ENCODE measurements at places on chromosomes 2 and 18.
A peak's percentile ranks its signal among the peaks of the same experiment; 100 is the strongest.

GRCh38 chr18:63590373-63590772, 3.2 kb downstream of the SERPINB13 start:
- DNase-seq: no peak

DNA sequence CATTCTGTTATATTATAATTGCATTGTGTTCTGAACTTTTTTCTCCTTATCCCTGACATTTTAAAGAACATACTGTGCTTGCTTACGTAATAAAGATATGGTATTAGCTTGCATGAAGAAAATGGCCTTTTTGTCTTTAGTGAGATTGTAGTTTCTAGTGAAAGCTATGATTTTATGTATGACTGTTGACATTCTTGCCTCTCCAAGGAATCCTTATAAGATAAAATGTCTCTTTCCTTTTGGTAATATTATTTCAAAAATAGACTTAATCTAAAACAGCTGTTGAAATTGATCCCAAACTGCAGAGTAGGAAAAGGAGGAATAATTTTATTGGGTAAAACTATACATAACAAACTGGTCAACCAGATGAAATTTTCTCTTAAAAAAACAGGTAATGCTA, 40.8 kb upstream of the CCDC102B start:
- no peak for DNase-seq

- no peak for DNase-seq
These were observed 158.3 kb upstream of the CAVIN2 start for GRCh38 chr2:192005211-192005610.

- no peak for DNase-seq
These were observed 123.1 kb upstream of the ARL4C start for GRCh38 chr2:234620018-234620417.

DNA sequence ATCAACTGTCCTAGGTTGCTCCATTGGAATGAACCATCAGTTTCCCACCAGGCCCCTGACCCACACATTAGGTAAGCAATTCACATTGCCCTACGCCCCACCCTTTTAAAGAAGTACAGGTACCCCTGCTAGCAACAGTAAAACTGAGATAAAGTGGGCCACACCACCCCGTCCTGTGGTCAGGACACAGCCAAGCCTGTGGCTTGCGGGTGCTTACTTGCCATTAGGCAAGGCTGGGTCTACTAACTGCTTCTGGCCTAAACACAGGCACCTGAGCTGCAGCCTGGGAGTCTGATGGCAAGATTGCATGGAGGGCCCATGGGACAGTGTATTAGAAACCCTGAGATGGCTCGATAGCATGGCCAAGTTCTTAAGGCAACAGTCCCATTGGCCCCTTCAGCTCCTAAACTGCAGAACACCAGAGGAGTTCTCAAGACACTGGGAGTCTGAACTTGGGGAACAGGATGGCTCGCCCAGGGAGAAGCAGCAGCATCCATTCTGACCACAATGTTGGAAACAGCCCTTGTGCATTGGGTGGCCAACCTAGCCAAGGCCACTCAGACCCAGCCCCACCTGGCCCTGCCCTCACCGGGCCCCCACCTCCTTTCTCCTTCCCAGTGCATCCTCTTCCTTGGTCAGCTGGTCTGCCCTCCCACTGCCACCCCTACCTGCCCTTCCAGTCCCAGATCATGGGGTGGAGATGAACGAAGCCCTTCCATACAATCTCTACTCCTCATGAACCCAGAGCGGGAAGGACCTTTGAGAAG, 177.1 kb downstream of the TNS1 start:
- no peak for DNase-seq

GRCh38 chr18:9494778-9495331, 19.5 kb downstream of the RALBP1 start:
- DNase-seq: no peak

GRCh38 chr2:192148620-192149321, 46.0 kb downstream of the TMEFF2 start:
- DNase-seq: no peak

- no peak for DNase-seq
These were observed 30.3 kb downstream of the ZNF532 start for GRCh38 chr18:58894930-58895329.

- no peak for DNase-seq
These were observed 9.8 kb upstream of the INO80D start for GRCh38 chr2:206095536-206096332.

GRCh38 chr2:25981596-25982272, 563 bp downstream of the KIF3C start:
- no peak for DNase-seq

DNA sequence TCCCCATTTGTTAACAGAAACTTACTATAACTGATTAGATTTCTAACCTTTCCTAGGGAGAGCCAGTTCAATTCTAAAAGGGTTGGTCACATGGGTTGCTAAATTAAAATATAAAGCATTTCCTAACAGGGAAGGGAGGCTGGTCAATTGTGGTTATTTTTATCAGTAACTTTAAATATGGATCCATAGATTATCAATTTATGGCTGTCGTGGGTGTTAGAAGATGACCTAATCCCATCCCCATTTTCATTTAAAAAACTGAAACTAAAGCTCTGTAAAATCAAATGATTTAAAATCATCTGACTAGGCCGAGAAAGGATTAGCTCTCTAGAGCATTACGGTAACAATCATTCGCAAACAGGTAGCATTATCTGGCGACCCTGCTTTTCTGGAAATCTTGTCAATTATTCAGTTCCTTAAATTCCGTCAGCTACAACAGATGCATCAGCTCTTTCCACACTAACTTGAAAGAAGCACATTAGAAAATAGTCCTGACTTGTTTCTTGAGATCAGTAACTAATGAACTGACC, 953 bp upstream of the HNRNPA3 start:
- DNase-seq: no peak

- no peak for DNase-seq
These were observed 63.1 kb upstream of the MCFD2 start for GRCh38 chr2:46978723-46979122.

DNA sequence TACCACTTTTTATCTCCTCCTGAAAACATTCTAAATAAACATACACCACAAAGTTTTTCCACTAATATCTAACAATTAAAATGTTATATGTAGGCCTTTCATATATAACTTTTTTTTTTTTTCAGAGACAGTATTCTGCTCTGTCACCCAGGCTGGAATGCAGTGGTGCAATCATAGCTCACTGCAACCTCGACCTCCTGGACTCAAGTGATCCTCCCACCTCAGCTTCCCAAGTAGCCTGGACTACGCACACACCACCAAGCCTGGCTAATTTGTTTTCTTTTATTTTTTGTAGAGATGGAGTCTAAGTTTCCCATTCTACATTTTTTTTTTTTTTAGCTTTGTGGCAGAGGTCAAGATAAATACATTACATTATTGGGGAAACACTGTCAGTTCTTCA, 1612.6 kb upstream of the NXPH2 start:
- no peak for DNase-seq

- no peak for DNase-seq
These were observed 26.9 kb downstream of the ACADL start for GRCh38 chr2:210198326-210198725.

- DNase-seq: no peak
These were observed 113.7 kb upstream of the CREB1 start for GRCh38 chr2:207416111-207416510.

GRCh38 chr2:12402440-12403139, 314.1 kb upstream of the TRIB2 start:
- no peak for DNase-seq

GRCh38 chr2:241974096-241974495, 104.6 kb downstream of the RTP5 start:
- no peak for DNase-seq

- no peak for DNase-seq
These were observed 41.1 kb downstream of the LIMS1 start for GRCh38 chr2:108575132-108575966.

DNA sequence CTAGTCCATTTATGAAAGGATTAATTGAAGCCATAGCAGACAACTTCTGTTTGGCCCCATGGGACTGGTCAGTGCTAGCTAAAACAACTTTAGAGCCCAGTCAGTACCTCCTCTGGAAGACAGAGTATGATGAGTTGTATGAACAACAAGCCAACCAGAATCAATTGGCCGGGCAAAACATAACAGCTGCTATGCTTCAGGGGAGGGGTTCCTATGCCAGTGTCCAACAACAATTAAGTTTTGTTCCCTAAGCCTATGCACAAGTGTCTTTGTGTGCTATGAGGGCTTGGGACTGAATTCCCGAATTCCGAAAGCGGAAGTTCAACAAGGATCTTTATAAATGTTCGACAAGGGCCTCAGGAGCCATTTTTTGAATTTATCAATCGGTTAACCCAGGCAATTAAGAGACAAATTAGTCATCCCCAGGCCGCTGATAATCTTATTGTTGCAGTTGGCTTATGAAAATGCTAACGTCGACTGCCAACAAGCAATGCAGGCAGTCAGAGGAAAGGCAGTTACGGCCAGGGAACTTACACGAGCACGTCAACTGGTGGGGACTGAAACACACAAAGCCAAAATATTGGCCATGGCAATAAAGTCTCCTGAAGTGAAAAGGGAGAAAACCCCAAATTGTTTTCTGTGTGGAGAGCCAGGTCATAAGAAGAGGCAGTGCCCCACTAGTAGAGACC, 57.9 kb downstream of the ZNF638 start:
- no peak for DNase-seq

DNA sequence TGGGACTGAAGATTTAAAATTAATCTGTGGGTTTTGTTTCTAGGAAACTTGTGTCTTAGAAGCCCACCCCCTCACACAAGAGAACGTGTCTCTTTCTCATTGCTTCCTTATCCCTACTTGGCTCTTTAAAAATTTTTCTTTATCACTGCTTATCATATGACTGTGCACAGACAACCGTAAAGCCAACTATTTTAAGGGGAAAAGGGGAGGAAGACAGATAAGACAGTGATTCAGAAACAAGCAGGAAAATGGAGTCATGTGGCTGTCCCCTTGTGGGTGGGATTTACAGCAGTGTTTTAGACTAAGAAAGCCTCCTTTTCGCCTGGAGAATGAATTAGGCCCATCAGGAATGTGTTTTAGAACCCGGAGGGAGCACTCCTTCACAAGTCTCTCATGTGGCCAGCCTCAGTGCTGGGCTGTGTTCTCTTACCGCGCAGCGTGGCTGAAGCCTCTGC, 17.6 kb downstream of the PRKCE start:
- DNase-seq: no peak

DNA sequence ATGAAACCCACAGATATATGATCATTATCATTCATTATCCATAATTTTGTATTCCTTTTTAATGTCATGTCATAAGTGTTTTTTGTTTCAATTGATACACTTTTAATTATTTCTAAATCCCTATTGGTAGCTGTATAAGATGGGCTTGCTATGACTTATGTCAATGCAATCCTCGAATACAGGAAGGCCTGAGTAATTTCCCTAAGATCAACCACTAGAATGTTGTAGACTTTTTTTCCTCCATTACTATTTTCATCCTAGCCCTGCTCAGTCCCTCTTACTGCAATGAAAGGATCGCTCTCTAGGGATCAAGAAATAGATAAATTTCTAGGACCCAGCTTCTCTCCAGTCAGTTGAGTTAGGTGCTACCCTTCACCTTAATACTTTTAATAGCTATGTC, 186.3 kb downstream of the KCNE4 start:
- DNase-seq: no peak

DNA sequence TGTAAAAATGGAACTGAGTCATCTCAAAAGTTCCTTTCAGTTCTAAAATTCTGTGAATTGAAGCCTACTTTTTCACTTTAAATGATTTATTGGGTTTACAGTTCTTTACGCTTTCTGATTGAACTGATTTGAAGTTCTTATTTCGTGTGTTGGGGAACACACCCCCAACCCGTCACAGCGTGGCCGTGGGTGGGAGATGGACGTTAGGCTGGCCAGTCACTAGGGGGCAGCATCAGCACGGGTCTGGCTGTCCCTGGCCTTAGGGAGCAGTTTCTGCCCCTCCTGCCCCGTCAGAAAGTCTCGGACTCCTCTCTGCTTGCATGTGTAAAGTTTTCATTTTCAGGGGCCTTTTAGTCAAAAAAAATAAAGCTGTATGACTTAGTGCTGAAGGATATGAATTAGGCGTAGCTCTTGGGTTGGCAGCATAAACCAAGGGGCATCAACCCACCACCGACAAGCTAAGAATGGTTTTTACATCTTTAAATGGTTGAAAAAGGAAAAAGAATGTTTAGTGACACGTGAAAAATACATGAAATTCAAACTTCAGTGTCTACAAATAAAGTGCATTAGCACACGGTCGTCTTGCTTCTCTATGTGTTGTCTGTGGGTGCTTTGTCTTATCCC, 63.4 kb downstream of the ZCCHC2 start:
- DNase-seq: peak; percentile 37

DNA sequence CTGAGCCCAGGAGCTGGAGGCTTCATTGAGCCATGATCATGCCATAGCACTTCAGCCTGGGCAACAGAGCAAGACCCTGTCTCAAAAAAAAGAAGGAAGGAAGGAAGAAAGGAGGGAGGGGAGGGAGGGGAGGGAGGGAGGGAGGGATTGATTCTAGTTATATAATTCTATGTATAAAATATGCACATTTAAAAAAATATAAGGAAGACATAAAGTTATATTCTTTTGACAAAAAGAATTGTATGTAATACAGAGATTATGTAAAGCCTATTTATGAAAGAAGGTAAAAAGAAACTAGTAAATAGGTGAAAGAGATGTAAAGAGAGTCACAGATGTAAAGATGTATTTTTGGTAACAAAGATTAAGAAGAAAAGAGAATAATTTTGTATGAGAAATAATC, 17.6 kb downstream of the TMSB10 start:
- DNase-seq: no peak

DNA sequence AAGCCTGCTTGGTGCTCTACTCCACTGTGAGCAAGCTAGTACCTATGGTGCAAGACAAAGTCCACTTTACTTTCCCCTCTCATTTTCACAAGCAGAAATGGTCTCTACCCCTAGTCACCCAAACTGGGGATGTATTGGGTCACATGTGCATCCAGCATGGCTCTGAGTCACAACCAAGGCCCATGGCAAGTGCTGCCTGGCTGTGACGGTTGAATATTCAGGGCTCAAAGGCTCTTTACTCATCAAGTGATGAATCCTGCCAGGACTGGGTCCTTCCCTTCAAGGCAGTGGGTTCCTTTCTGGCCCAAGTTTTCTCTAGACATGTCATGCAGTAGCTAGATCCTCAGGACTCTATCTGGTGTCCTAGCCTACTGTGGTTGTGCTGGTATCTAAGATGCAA, 311.5 kb downstream of the DLGAP1 start:
- no peak for DNase-seq

DNA sequence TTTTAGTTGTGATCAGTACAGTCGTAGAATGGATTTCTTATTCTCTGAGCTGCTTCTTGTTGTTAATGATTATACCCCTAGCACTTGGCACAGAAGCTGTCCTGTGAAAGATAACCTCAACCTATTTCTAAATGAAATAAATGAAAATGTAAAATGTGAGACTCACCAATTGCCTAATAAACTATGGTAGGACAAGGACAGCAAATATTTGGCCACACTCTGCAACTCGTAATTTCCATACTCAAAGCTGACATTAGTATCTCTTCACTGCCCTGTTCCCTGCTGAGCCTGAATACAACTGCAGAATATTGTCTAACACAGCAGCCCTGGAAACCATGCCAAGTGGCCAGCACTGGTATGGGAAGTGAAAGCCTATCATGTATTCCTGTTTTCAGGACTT, 34.5 kb downstream of the TMEM182 start:
- no peak for DNase-seq

Data from CD4-positive, alpha-beta T cell treated with Interleukin-6 at 100 ng/mL for 8 hours (primary cell).